ENCODE measurements at places on chromosomes 7 and 10.
A peak's percentile ranks its signal among the peaks of the same experiment; 100 is the strongest.

- no peak for DNase-seq
Observed at GRCh38 chr10:18368273-18368672, 228.0 kb downstream of the CACNB2 start.

DNA sequence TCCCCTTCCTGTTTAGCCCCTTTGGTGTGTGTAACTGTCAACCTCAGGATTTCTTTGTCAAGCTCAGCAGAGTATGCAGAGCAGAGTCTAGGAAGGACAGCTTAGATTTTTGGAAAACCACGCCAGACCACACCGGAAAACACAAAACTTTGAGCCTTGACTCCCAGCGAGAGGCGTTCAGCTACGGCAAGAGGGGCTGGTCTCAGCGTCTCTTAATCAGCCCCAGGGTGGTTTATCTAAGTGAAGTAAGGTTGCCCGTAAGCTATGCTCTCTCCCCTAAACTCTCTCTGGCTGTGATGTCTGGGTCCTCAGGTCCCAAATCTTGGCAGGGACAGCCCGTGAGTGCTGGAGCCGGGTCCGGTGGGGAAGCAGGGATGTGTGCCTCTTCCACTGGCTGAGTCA lies 230.9 kb downstream of the KLF6 start:
- DNase-seq, result no peak

DNA sequence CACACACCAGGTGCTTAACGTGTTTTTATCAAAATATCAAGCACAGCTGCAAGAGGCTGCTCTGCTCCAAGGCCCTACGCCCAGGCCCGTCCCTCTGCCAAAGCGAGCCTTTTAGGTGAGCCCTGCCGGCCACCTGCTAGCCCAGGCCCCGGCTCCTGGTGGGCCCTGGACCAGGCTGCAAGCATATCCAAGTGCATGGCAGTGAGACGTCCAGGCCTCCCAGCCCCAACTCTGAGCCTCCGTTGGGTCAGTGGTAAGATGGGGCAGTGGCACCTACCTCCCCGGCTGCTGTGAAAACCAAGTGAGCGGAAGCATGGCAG lies 136.2 kb downstream of the LHPP start:
- DNase-seq, result no peak

DNA sequence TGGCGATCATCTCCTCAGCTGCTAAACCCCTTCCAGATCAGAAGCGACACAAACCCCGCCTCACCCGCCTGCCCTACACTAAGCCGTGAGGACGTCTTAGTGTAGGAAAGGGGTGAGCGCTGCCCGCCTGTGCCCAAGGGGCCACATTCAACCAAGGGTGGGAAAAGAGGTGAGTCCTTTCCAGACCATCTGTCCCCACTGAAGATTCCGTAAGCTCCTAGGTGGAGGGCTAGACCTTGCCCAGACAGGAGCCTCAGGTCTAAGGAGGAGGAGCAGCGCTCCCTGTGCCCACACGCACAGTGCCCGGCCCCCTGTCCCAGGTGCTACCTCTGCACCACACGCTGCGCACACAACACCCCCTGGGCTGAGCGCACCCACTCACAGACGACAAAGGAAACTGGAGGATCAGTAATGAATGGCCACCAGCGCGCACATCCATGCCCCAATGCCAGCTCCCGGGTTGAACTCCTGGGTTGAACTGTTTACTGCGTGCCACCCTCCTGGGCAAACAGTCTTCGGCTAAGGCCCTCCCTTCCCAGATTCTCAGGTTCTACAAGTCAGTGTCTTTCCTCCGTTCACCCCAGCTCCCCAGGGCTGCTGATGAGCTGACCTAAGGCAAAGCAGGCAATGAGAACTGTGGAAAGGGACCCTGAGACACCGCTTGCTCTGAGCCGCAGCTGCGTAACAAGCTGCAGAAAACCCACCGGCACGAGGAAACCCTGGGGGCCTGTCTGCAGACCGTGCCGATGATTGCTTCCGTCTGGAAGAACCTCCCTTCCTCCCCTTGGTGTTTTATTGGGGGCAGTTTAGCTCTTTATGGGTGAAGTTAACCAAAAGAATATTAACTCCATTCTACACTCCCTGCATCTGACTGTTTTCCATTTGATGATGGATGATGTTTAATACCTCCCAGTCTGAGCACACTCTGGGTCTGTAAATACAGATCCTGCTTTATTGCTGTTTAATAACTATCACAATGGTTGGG lies 185.9 kb downstream of the MAD1L1 start:
- DNase-seq, result no peak

DNA sequence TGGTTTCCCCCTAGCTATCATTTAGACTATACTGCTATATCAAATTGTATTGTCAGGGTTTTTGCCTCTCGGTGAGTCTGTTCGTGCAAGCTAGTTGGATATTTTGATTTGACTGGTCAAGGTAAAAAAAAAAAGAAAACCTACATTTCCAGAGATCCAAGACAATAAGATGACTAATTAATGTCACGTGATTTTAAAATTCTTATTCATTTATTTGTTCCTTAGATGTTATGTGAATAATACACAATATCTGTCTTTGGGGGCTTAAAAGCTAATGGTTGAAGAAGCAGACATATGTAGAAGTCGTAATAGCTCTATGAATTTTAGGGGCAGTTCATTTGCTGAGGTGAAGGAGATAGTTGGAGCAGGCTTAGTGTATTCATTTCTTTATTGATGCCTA lies 191.1 kb downstream of the KCND2 start:
- no peak for DNase-seq

DNA sequence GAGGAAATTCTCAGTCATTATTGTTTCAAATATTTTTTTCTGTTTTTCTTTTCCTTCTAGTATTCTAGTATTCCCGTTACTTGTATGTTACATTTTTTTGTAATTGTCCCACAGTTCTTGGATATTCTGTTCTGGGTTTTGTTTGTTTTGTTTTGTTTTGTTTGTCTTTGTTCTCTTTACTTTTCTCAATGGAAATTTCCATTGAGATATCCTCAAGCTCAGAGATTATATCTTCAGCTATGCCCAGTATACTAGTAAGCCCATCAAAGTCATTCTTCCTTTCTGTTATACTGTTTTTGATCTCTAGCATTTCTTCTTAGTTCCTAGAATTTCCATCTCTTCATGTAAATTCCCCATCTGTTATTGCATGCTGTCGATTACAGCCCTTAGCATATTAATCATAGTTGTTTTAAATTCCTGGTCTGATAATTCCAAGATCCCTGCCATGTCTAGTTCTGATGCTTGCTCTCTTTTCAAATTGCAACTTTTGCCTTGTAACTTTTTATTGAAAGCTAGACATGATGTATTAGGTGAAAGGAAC lies 27.8 kb downstream of the GPR37 start:
- no peak for DNase-seq

GRCh38 chr10:80452640-80453039 lies 1.5 kb upstream of the TSPAN14 start:
- no peak for DNase-seq

GRCh38 chr7:117149692-117150091 lies 173.2 kb downstream of the WNT2 start:
- no peak for DNase-seq

GRCh38 chr10:101363850-101364400 lies 10.0 kb downstream of the BTRC start:
- no peak for DNase-seq

DNA sequence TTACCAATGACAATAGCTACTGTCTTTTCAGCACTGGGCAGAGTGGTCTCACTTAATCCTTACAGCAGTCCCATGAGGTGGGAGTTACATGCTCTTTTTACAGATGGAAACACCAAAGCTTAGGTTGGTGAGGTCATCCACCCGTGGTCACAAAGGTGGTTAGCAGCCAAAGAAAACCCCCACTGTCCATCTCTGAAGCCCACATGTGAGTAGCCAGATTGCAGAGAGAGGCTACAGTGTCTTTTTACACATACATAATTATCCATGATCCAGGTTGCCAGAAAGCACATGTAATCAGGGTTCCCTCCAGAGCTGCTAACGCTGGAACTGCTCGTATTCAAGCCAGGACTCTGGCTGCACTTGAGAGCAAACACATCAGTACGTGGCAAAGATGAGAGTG lies 24.6 kb upstream of the ANKRD2 start:
- DNase-seq, result no peak

GRCh38 chr7:43636093-43636492 lies 53.2 kb downstream of the STK17A start:
- no peak for DNase-seq

DNA sequence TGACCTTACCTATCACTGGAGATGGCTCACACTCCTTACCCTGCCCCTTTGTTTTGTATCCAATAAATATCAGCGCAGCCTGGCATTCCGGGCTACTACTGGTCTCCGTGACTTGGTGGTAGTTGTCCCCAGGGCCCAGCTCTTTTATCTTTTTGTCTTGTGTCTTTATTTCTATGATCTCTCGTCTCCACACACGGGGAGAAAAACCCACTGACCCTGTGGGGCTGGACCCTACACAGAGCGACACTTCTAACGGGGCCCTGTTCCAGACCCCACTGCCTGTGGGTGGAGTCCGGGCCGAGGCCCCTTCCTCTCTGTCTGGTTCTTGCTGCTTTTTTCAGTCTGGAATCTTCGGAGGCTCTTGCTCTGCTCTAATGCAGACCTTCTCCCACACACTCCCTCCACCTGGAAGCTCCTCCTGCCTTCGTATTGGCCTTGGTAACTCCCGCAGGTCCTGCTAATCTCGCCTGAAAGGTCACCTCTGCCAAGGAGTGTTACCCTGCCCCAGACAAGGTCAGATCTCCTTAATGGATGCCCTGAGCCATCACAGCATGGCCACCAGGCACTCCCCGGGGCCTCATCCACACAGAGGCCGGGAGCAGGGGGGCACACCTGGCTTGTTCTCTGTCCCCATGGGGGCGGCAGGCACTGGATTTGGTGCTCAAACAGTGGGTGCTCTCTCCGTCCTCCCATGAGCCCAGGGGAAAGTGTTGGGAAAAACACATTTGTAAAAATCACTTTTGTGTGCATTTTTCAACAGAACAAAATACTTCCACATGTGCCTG lies 531.7 kb downstream of the PTPRN2 start:
- DNase-seq, result no peak

DNA sequence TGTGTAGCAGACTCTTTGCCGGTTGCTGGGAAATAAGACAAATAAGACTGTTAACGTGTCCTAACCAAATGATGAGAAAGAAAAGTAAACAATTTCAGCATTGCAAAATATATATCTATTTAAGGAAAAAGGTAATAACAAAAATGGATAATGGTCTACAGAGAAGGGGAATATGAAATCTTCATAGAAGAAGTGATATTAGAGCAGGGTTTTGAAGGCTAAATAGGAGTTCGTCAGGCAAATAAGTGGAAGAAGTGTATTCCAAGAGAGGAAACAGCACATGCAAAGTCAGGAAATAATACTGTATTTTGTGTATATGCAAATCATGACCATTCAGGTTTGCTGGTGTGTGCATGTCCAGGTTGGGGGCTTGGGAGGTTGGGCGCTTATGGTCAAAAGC lies 55.3 kb upstream of the OSBPL3 start:
- no peak for DNase-seq

DNA sequence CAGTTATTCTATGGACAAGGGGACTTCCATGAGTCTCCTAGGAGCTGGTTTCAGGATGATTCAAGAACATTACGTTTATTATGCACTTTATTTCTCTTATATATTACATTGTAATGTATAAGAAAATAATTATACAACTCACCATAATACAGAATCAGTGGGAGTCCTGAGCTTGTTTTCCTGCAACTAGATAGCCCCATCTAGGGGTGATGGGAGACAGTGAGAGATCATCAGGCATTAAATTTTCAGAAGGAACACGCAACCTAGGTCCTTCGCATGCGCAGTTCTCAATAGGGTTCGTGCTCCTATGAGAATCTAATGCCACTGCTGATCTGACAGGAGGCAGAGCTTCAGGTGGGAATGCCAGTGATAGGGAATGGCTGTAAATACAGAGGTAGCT lies 137.9 kb downstream of the ANKRD30A start:
- peak; percentile 56 for DNase-seq

GRCh38 chr7:124351950-124352349 lies 319.1 kb upstream of the TMEM229A start:
- no peak for DNase-seq

DNA sequence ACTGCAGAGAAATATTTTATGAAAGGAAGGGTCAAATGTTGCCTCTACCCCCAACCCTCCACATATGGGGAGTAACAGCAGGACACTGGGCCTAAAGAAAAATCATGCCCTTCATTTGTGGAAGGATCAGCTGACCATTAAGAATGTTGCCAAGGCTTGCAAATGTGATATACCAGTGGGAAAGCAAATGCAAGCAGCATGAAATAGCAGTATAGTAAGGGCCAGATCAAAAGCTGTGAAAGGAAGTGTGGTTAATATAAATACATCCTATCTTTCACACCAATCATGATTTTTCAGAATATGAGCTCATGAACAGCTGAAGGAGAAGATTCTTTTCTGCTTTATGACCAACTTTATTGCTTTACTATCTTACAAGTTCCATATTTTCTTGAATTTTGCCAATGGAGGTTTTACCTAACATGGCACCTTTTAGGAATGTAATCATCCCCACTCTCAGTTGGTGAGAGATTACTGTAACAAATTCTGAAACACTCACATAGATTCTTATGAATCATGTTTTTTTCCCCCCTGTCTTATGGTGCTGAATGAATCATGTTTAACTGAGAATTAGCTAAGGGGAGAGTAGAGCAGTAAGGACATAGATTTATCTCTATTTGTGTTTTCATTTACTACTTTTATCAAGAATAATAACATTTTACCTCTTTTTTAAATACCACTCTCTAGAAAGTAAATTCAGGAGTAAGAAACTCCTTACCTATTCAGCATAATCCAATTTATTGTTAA lies 12.1 kb upstream of the ATAD1 start:
- DNase-seq, result peak; percentile 35

GRCh38 chr7:4842319-4843064 lies 19.3 kb downstream of the PAPOLB start:
- no peak for DNase-seq

GRCh38 chr7:157808042-157808441 lies 471.2 kb downstream of the DNAJB6 start:
- no peak for DNase-seq

DNA sequence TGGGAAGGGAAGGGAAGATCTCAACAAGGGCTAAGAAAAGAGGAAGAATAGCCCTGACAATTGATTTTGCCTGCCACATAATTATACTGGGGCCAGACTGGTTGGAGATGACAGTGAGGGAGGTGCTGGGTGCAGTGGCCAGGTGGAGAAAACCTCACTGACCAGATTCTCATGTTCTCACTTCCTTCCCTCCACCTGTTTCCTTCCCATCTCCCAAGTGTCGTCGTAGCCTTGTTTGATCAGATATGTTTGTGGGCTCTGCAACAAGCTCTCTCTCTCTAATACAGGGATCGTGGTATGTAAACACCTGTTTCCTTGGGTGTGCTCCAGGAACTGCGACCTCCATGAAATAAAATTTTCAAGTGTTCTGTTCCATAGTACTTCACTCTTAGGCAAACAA lies 60.2 kb downstream of the VCL start:
- DNase-seq, result no peak

GRCh38 chr10:32937911-32938424 lies 20.1 kb downstream of the ITGB1 start:
- no peak for DNase-seq

DNA sequence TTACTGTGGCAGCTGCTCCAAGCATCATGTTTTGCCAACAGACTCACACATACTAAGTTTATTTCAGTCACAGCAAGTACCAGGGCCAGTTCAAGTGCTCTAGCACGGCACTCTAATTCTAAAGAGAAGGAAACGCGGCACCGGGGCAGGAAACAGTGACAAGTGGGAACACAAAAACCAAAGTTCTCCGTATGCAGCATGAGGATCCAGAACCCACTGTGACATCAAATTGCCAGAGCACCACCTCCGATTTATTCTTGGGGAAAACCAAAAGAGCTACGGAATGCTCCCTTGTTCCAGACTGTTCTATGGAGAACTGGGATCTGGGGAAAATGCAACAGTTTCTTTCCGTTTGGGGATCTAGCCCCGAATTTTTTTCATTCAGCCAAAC lies 448 bp upstream of the PTER start:
- DNase-seq, result peak; percentile 63

- DNase-seq, result peak; percentile 80
Observed at GRCh38 chr10:14604181-14605142, 170.2 kb downstream of the FAM107B start.

All from RKO (cell line).